ENCODE measurements at places on chromosomes 7 and 10. TPM values are rescaled to one million over a fixed set of nuclear protein-coding genes. Genes with fewer than 3 reads are reported as not detected.

DNA sequence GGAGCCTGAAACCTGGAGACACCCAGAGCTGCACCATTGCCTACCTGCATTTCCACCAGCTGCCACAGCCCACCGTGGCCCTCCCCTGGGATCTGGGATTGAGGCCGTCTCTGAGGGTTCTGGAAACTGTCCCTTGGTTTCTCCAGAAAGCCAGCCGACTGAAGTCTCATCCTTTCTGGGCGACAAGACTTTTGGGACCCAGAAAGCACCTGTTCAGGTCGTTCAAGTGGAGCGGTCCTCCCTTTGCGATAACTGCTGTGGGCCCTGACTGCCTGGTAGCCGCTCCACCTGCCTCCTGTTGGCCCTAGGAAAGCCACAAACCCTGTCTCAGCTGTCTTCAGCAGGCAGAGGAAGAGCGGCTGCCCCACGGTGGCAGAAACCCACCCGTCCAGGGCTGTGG, 346.0 kb upstream of the MKI67 start:
- DNase-seq, result no peak

GRCh38 chr7:157299613-157300368, 37.0 kb upstream of the DNAJB6 start:
- peak; percentile 72 for DNase-seq

Gene OR2F1
- not detected for total RNA-seq

GRCh38 chr10:69965919-69966662, 86.6 kb upstream of the MACROH2A2 start:
- DNase-seq, result no peak

GRCh38 chr10:133324198-133324792, 12.4 kb downstream of the CALY start:
- peak; percentile 53 for DNase-seq

Gene TDRD1
- total RNA-seq, result not detected

- DNase-seq, result no peak
Measured at GRCh38 chr10:2992401-2993198, 74.7 kb upstream of the PFKP start.

Gene HABP2
- not detected for total RNA-seq

GRCh38 chr7:44057849-44058758, 7.3 kb downstream of the PGAM2 start:
- no peak for DNase-seq

Gene SGPL1
- total RNA-seq, result 141 TPM

Gene SCART1
- total RNA-seq, result 1.0 TPM

Gene OR2A1
- not detected for total RNA-seq

- no peak for DNase-seq
Measured at GRCh38 chr7:73737491-73738219, 947 bp downstream of the ABHD11 start.

Gene CAV1
- 1,077 TPM for total RNA-seq

DNA sequence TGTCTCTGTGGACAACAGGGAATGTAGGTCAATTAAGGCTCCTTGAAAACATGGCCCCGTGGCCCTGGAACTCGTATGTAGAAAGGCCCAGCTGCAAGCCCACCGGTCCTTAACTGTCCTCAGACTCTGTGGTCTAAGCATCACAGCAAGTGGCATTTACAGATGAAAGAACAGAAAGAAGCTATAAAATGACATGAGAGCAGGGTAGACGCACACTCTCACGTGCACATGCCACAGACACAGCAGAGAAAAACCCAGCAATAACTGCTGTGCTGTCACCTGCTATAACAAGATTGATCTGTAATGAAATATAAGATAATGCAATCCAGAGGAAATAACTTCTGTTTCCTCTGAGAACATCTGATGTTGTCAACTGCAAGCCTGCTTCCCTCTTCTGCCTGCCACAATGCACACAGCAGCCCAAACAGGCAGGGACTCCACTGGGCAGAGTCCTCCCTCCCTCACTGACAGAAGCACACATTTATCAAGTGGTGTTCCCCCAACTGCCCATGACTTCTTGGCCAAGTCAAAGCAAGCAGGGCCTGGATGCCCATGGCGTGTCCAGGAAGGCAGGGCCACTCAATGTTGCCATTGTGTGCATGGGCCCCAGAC, 63.9 kb downstream of the GFRA1 start:
- no peak for DNase-seq

- no peak for DNase-seq
Measured at GRCh38 chr10:28343987-28344895, 41.4 kb upstream of the MPP7 start.

Gene ELN
- total RNA-seq, result not detected

GRCh38 chr10:108249940-108250339, 1085.4 kb upstream of the SORCS1 start:
- DNase-seq, result no peak

Gene OR2A42
- not detected for total RNA-seq

Gene ZFYVE27
- total RNA-seq, result 24.7 TPM

DNA sequence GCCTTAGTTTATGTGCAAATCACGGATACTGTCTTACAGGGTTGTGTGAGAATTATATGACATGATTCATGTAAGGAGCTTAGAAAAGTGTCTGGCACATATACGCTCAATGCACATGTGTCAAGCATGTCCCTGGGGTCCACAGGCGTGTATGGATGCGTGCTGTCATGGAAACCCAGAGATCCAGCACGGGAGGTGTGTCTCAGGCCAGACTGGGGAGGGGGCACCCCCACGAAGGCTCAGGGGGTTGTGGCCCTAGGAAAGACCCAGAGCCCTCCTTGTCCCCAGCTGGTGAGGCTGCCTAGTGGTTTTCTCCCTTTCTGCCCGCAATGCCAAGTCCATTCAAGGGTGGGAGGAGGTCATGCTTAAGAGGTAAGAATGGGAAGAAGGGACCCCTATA, 9.1 kb downstream of the BTBD16 start:
- no peak for DNase-seq

DNA sequence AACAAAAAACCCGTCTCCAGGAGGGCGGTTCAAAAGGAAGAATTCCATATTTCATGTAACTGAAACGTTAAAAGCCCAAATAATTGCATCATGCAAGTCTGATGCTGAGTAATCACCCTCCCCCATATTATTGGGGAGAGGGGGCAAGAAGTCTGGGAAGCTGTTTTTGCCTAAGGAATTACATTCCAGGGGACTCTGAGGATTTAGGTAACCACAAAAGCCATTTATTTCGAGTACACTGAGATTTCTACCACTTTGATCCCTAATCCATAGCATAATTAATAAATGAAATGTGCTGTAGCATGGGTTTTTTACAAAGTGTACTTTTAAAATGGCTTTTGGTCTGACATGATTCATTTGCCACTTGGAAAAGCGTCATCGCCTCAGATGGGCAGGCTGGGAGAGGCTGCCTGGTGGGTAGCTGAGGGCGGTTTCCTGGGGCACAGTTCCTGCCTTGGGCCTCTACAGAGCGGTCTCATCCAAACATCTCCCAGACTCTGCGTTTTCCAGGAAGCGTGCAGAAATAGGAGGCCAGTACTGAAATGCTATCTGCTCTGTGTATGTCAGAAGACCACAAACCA, 106.5 kb downstream of the TCF7L2 start:
- DNase-seq, result no peak

Gene CPA2
- not detected for total RNA-seq

GRCh38 chr7:42935861-42936260, 3.7 kb downstream of the MRPL32 start:
- no peak for DNase-seq

Gene STAG3
- total RNA-seq, result 0.83 TPM

- no peak for DNase-seq
Measured at GRCh38 chr7:121372376-121373010, 23.6 kb downstream of the FAM3C start.

- no peak for DNase-seq
Measured at GRCh38 chr10:113426181-113426877, 126.5 kb upstream of the HABP2 start.

Gene PVRIG
- 1.1 TPM for total RNA-seq

Gene TRAPPC14
- 23.4 TPM for total RNA-seq

Gene RBM20
- total RNA-seq, result 0.11 TPM

DNA sequence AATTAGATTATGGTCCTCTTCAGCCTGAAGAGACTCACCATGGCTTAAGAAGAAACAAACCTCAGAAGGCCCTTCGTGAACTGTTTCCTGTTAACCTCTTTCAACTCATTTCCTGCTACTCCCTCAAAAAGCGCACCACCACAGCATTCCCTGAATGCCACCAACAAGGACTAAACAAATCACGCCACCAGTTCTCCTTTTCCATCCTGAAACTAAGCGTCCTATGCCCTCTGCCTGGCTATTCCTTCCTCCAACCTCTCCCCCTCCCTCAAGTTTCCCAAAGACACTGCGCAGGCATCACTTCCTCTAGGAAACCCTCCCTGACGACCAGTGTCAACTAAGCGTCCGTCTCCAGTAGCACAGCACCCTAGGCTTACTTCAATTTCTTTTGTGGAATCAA, 12.0 kb downstream of the YWHAG start:
- DNase-seq, result no peak

- no peak for DNase-seq
Measured at GRCh38 chr7:154541606-154542005, 461.3 kb downstream of the PAXIP1 start.

Gene FZD8
- total RNA-seq, result not detected

DNA sequence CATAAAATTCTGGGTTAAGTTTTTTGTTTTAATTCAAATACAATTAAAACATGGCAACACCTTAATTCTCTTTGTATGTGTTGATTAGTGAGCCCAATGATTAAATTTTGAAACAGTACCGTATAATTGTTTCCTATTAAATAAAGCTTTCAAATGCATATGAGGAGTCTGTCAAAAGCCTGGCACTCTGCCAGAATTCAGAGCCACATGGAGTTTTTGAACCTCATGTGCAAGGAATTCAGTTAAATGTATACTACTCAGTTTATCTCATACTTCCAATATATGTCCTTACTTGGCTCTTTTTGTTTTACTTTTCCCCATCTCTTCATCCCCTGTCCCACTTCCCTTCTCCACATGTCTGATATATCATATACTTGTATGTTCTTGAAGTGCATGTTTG, 165.6 kb upstream of the FAM3C start:
- DNase-seq, result no peak
